NCI-H748 treated with DMSO at 0.1 percent for 48 hours (cell line): ENCODE measurements at places on chromosomes 1 and 21.

DNA sequence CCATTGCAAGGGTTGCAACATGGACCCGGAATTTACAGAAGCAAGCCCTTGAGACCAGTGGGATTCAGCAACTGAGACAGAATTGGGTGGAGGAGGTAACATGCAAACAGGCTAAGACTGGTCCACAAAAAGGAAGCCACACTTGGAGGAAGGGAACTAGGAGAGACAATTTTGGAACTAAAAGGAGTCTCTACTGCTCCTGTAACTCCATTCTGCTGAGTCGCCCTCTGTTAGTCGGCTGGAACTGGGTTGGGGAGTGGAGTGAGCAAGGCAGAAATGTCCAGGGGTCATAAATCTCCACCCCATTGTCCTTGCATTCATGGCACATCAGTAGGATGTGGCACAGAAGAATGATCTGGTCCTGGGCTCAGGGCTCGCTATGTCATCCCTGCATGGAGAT, 5.1 kb downstream of the LAMB3 start:
- DNase-seq = no peak

DNA sequence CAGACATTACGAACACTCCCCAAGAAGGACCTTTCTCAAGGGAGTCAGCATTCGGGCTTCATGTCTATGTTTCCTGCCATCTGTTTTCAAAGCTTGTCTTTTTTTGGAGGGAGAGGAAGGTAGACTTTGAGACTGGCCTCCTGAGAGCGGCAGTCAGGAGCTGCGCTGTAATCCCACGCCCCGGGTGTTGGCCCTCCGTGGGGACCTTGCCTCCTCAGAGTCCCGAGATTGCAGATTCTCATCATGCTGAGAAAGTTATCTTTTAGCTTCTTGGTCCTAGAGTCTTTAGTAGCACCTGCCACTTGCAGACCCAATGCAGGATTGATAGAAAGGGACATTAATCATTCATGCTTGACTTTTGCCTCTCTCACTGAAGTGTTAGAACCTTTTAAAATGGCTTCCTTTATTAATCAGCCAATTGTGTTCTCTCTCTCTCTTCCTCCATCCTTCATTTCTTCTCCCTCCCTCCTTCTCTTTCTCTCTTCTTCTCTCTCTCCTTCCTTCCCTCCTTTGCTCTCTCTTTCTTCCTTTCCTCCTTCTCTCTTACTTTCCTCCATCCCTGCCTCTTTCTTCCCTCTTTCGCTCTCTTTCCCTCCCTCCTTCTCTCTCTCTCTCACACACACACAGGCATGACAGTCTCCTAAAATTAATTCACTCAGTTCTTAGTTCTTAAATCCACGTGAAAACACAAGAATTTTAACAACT, 25.2 kb upstream of the GNPAT start:
- DNase-seq = no peak

DNA sequence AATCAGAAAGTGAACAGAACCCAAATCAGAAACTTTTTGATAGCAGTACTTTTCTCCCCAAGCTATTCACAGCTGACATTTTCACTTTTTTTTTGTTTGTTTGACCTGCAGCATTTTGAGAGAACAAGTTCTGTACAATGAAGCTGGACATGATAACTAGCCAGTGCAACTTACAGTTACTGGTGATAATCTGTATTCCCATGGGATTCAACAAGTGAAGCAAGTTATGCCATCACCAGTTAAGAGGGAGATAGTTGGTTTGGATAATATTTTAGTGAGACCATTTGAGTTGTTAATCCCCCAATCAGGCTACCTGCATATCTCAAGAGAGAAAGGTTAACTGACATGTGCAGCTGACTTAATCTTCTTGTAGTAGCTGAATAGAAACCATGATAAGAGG, 18.1 kb downstream of the SON start:
- no peak for DNase-seq

GRCh38 chr1:21931171-21932093, 5.7 kb downstream of the HSPG2 start:
- no peak for DNase-seq

GRCh38 chr1:52970149-52970548, 43.1 kb downstream of the SCP2 start:
- peak; percentile 25 for DNase-seq

- no peak for DNase-seq
These were observed 48.6 kb upstream of the COL11A1 start for GRCh38 chr1:103156966-103157365.

- DNase-seq = no peak
These were observed 100.3 kb downstream of the BEND5 start for GRCh38 chr1:48676376-48676775.

- no peak for DNase-seq
These were observed 585.4 kb upstream of the PLXNA2 start for GRCh38 chr1:208829595-208829994.

- DNase-seq = no peak
These were observed 61.1 kb upstream of the PTBP2 start for GRCh38 chr1:96660503-96660902.

GRCh38 chr1:244968471-244968871, 104.1 kb upstream of the HNRNPU start:
- no peak for DNase-seq

- DNase-seq = peak; percentile 52
These were observed at the start of the genes LEPR and LEPROT for GRCh38 chr1:65420590-65421350. LEPR (plus strand) TSS chr1:65420668; CDS start chr1:65565566, 144,898 bp downstream. LEPROT (plus strand) TSS chr1:65420668; CDS start chr1:65420725, 57 bp downstream.

DNA sequence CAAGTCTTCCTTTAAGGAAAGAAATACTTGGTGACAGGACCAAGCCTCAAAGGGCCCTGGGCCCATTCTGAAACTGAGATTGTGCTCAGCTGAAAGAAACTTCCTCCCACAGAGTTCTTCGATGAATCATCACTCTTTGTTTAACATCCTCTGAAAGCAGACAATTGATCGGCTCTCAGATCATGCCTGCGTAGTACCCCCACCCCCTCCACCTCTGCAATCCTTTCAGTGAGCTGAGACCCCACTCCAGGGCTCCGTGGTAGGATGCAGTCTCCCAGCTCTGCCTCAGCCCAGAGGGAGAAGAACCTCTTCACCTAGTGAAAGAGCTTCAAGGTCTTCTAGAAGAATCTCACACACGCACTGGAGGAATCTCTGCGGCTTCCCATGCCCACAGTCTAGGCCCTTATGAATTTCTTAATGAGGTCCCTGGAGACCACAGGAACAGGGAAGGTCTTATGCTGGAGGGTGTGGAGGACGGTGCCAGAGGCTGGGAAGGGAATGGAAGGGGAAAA, 104.9 kb upstream of the SOD1 start:
- no peak for DNase-seq

DNA sequence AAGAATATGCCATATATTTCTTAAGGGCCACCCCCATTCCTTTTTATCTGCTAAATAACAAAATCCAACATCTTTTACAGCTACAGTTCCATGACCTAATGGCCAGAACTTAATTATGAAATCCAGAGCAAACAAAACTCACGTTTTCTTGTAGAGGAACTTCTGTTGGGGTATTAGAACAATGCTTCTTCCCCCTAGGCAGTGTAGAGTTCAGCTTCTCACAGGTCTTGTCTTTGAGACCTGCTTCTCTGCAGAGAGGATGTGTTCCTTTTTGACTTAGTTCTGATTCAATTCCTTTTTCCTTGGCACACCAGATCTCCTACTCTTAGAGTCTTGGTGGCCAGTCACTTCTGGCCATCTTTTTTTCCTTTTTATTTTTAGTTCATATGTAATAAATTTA, 22.2 kb downstream of the VAV3 start:
- no peak for DNase-seq

- DNase-seq = no peak
These were observed 2.8 kb downstream of the ANKRD34A start for GRCh38 chr1:145961425-145962156.

DNA sequence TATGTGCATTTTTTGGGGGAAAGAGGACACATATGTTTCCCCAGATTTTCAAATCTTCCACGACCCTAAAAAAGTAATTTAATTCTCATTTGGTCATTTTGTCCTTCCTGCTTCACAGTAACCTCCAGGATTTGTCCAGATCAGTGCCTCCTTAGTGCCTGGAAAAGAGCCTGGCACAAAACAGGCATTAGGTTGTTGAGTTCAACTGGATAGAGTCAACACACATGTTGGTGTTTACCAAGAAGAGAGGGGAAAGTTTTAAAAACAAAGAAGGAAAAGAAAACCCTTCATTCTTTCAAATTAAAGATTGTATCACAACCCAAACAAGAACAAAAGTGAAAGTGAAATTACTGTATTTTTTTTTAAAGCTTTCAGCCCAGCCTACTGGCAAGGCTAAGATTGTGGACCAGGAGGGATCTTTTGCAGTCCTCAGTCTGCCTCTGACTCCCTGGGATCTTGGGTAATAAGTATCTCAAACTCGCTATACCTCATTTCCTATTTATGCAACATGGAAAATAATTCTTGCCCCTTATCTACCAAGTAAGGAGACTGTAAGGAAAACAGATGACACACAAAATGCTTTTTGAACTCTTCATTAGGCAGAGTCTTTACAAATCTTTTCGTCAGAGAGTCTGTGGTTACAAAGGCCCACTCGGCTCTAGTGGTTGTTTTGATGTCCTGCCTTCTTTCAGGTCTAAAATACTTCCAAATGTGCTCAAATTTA, 57.8 kb downstream of the ZNF281 start:
- no peak for DNase-seq

- no peak for DNase-seq
These were observed 20.5 kb upstream of the THRAP3 start for GRCh38 chr1:36203554-36204346.

DNA sequence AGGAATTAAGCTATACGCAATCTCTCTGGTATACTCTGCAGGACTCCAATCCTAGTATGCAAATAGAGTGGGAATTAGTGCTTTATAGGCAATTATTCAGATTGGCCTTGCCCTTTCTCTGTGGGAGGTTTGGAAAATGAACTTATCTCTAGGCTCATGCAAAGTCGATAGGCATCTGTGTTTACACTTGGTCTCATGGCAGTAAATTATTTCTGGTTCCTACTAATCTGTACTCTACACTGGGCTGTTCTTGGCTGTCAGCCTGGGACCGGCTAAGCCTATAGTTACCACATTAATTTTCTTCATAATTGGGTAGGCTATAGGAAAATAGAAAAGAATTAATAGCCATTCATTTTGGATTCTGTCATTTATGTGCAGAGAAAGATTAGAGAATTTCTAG, 544.6 kb downstream of the AMY1C start:
- DNase-seq = peak; percentile 29

DNA sequence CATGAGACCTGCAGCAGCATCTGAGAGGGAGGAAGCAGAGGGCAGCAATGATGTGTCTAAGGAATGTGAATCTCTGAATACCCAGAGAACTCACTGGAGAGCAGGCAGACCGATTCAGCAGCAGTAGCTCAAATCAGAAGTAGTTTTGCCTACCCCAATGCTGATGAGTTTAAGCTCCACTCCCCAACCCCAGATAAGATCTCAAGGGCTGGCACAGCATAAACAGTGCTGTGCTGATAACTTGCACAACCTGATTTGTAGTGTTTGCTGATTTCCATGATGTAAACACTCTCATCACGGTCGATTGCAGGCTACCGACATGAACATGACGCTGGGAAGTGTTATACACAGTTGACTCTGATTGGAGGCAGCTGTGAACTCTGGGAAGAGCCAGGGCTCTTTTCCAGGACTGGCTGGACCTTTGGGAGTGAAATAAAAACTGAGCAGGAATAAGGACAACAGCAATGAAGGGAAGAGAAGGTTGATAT, 11.2 kb upstream of the HMGCS2 start:
- DNase-seq = peak; percentile 23

DNA sequence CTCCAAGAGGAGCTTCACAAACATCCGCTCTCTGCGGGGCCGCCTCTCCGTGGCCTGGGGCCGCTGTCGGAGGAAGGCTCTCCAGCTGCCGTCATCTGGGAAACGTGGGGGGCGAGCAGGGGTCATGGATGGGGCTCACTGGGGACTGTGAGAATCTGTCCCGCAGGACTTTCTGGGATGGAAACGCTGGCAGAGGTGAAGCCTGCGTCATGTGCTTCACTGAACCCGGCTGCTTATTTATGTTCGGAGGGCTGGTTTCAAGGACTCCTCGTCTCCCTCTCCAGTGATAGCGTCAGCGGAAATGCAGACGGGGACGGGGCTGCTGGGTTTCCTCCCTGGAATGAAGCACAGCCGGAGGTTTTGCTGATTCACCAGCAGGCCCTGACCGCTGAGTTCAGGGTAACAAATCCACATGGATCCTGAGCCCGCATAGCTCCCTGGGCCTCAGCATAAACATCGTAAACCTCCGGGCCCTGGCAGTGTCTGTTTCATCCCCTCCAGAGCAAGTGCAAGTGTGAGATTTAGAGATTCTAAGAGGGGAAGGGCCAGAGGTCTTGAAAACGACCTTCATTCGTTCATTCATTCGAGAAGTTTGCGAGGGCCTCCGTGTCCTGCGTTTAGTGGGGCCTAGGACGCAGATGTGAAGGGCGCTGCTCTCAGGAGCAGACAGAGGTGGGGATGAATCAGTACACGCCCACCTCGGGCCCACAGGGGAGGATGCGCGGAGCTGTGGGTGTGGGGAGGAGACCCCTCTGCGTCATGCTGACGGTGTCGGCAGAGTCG, 7.0 kb upstream of the POFUT2 start:
- DNase-seq = no peak

- no peak for DNase-seq
These were observed 1080.8 kb downstream of the AMY1C start for GRCh38 chr1:104830534-104830933.
